Astrocyte (in vitro differentiated cells and primary cell): ENCODE measurements at places on chromosomes 2 and 18. TPM values are rescaled to one million over a fixed set of nuclear protein-coding genes. Genes with fewer than 3 reads are reported as not detected.

DNA sequence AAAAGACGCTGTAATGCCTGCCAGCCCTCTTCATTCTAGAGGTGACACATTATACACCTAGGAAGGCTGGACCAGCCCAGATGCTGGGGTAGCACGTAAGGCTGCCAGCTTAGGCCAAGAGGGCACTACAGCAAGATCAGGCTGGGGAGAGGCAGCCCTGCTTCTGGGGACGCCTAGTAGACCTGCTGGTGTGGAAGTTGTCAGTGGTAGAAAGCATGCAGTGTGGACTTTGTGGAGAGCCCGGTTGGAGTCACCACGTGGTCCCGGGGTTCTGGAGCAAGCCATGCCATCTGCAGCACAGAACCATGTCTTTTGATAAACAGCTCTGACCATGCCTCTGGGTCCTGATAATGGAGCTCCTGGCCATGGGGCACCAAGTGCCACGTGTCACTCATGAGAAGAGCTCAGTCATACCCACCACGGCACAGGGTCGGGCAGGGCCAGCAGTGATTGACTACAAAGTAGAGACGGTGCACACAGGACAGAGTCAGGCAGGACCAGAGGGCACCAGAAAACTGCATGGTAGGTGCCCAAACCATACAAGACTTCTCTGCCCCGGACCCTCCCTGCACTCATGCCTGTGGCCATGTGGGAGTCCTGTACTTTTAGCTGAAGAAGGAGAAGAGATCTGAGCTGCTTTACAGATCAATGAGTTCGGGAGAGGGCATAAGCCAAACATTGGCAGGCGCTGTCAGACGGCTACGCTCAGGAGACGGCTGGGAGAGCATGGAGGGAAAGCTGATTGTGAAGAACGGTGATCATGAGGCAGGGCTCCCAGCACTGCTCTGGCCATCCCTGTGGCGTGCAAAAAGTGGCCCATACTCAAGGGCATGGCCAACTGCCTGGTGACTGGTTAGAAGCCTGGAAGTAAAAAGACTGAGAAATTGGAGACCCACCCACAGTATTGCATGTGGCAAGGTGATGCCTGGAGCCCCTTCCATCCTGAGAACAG, 114.9 kb downstream of the EIPR1 start:
- no peak for DNase-seq

GRCh38 chr2:79025421-79025820, at the start of gene REG3G:
REG3G (plus strand) TSS chr2:79025702; CDS start chr2:79026094, 392 bp downstream.
- no peak for DNase-seq

The SLC23A3 gene
- 1.2 and 1.5 TPM in 2 replicates for total RNA-seq

DNA sequence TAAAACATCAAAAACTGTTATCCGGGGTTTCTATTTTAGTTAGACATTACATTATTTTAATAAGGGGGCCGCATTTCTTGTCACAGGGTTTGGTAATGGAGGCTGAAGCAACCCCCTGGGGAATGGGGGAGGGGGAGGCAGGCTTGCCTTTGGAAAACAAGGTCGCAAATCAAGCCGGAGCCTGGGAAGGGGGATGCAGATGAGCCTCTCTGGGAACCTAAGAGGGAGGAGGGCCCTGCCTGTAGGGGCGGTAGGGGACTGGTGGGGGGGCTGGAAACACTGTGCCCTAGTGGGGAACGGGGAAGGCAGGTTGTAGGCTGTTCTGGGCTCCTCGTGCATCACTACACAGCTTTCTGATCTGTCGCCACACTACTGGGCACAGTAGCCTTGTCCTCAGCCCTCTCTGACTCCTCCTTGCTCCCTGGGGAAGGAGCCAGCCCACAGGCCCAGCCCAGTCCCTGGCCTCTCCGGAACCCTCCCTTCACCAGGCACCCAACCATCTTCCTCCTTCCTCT, 170.2 kb upstream of the SMAD2 start:
- no peak for DNase-seq

DNA sequence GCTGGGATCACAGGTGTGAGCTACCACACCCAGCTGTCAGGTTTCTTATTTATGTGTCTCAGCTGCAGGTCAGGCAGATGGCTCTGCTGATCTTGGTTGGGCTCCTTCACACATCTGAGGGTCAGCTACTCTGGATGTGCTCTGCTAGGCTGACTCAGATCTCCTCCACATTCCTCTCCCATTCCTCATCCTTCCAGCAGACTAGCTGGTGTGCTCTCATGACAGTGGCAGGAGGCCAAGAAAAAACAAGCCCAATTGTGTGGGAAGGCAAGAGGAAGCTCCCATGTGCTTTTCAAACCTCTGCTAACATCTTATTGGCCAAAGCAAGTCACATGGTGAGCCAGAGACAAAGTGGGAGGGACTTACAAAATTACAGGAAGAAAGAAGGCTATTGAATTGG, 11.7 kb upstream of the MSH6 start:
- DNase-seq = peak; percentile 94

- peak; percentile 87 for DNase-seq
Observed at GRCh38 chr2:36352701-36353100, 2.9 kb upstream of the CRIM1 start.

DNA sequence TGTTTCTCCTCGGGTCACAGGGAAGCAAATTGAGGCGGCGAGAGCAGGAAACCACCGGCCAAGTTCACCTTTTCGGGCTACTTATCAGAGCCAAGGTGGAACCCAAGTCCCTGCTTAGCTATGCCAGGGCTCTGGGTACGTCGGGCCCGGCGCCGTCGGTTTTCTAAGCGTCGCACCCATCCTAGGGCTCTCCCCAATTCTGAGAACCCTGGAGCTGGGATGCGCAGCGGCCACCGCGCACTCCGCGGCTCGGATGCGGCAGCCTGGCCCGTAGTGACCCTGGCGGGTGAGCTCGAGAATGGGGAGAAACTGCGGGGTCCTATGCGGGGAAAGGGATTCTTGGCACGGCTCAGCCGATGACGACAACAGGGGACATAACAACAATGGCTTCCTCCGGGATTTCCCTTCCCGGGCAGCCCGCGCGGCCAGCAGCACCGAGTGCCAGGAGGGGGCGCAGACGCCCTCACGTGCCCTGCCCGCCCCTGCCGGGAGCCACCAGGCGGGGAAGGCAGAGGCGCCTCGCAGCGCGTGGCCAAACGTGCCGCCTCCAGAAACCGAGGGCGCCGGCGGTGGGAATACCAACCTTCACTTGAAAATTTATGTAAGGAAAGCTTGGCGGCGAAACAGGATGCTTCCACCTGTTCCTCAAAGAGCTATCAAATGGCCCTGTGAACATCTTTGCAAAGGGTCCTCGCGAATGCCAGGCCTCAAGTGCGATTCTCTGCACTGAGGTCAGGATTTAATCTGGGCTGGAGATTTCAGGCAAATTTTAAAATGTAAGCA, 2.1 kb upstream of the SLC30A3 start:
- DNase-seq = no peak

The ZNF512 gene
- total RNA-seq = 27.5 and 32.5 TPM in 2 replicates

DNA sequence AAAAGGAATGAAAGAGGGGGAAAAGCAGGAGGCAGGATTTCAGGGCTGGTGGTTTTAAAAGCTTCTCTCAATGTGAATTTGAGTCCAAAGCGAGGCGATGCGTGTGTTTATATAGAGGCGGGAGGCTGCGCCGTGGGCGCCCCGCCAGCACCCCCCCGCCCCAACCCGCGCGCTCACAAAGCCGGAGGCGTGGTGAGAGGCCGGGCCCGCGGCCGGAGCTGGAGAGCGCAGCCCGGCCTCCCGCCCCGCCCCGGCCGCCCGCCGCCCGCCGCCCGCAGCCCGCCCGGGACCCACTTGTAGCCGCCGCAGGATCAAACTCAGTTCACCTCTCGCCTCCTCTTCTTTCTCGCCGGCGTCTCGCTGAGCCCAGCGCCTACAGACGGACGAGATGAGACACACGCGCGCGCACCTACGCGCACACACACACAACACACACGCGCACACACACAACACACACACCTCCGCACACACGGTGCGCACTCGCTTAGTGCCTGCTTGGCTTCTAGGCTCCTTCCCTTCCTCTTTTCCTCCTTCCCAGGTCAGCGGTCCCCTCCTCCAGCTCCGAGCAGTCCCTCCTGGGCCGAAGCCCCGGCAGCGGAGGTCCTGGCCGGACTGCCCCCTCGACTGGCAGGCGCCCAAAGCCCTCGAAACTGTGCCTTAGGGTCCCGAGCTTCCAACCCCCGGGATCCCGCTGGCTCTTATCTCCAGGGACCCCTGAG, 1.3 kb upstream of the CYP26B1 start:
- no peak for DNase-seq

The PRR30 gene
- total RNA-seq = not detected in 2 replicates

DNA sequence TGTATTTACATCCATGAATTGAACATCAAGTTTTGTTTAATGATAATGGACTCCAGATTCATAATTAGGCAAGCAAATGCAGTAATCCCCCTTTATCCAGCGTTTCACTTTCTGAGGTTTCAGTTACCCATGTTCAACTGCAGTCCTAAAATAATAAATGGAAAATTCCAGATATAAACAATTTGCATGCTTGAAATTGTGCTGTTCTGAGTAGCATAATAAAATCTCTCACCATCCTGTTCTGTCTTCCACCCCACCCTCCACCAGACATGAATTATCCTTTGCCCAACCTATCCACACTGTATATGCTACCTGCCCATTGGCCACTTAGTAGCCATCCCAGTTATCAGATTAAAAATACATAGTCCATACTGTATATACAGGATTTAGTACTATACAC, 224.5 kb upstream of the CHAC2 start:
- DNase-seq = no peak

DNA sequence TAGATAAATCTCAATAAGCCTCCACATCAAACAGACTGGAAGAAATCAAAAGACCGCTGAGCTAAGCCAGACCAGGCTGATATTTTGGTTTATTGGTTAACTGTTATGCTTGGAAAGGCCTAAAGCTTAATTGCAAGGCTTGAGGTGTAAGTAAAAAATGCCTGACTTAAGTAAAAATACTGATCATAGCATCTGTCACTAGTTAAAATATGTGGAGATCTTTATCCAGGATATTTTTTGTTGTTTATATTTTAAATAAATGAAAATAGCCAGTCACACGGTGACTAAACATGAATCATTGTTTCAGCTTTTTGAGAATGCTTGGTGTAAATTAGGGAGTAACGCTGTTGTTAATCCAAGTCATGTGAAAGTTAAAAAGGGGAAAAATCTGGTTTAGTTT, 127.9 kb downstream of the THADA start:
- DNase-seq = peak; percentile 73

DNA sequence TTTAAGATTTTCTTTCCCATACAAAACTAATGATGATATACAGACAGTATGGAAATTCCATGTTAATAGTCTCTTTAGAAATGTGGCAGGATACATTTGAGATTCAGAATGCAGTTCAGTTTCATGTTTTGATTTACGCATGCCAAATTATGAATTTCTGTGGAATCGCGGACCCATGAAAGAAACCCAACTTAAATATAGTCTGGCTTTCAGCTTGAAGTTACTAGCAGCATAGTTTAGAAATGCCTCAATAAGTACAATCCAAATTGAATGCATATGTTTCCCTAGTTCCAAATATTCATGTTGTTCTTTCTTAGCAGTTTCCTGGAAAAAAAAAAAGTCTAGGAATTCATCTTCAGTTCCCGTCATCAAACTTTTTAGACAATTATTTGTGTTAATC, 164.1 kb upstream of the RASGRP3 start:
- no peak for DNase-seq

The UGT1A3 gene
- not detected in 2 replicates for total RNA-seq

GRCh38 chr2:8432706-8433336, 249.0 kb upstream of the ID2 start:
- DNase-seq = no peak

GRCh38 chr2:235716875-235717496, 223.1 kb downstream of the AGAP1 start:
- DNase-seq = peak; percentile 11

The MGAT4A gene
- total RNA-seq = 1.2 and 1.7 TPM in 2 replicates

GRCh38 chr2:192499476-192499875, 304.7 kb upstream of the TMEFF2 start:
- peak; percentile 77 for DNase-seq

GRCh38 chr18:46302528-46303485, 198.6 kb downstream of the HAUS1 start:
- no peak for DNase-seq

The FOSL2 gene
- total RNA-seq = 156 and 158 TPM in 2 replicates

DNA sequence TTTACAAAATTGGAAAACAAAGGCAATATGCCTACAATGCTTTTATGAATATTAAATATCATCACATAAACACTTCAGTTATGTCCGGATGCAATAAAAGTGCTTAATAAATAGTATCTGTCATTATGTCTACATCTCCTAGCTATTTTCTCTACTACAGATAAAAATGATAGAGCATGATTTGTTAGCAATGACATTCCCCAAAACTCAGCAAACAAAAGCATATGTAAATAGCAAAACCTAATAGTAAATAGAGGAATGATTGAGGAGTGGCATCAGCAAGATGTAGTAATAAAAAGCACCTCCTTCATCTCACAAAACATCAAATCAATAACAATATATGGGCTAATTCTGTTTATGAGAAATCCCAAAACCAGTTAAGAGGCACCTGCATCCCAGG, 46.5 kb upstream of the COL5A2 start:
- DNase-seq = no peak

DNA sequence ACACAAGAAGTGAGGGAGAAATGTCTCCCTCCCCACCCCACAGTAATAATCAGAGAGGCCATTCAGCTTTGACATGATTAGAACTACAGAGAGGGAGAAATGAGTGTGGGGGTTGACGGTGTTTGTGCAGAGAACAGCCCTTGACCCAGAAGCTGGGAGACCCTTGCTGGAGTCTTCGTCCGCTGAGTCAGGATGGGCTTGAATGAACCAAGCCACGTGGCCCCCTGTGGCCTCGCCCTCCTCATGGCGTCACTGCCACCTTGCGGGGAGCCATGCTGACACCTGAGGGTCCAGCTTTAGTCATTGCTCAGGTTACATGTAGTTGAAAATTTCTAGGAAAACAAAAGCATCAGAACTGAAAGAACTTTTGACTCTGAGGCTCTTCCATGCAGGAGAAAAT, 101.2 kb downstream of the DGKD start:
- no peak for DNase-seq

The TWIST2 gene
- 2.5 and 3.2 TPM in 2 replicates for total RNA-seq

The PDCD1 gene
- not detected in 2 replicates for total RNA-seq

The UGT1A9 gene
- not detected in 2 replicates for total RNA-seq

GRCh38 chr2:223762853-223763252, 74.5 kb downstream of the AP1S3 start:
- peak; percentile 70 for DNase-seq

DNA sequence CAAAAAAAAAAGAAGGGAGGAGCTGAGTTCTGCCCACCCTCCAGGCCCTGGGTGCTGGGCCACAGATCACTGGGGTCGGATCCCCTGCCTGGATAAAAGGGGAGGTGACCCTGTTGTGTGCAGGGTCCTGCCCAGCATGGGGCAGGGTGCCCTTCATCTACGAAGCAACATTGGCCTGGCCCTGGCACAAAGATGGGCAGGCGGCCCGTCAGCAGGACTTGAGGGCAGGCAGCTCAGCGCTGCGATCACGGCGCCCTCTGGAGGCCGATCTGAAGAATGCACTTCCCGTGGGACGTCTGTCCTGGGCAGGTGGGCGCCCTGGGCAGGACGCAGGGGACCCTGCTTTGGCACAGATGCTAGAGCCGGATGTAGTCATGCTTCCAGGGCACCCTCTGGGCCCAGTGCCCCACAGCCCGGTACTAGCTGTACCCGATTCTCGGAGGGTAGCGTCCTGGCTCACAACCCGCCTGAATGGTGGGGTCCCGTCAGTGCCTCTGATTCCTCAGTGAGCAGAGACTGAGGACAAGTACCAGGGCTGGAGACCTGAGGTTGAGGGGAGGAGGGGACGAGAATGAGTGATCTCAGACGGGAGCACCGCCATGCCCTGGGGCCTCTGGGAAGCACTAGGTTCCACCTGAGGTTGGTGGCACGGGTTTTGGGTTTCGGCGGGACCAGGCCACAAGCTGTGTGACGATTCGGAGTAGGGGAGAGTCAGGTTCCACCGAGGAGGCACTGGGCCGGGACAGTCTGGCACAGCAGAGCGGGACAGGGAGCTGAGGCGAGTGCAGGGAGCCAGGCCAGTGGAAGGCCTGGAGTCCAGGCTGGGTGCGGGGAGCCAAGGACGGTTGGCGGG, 18.0 kb downstream of the ARID5A start:
- DNase-seq = no peak
